Chondrocyte (in vitro differentiated cells): ENCODE measurements at places on chromosomes 7 and 10.

DNA sequence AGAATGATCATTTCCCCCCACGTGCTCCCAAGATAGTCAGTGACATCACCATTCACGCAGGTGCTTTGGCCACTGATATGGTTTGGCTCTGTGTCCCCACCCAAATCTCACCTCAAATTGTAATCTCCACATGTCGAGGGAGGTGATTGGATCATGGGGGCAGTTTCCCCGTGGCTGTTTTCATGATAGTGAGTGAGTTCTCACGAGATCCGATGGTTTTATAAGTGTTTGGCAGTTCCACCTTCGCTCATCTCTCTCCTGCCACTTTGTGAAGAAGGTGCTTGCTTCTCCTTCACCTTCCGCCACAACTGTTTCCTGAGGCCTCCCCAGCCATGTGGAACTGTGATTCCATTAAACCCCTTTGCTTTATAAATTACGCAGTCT, 205.4 kb upstream of the SH2B2 start:
- no peak for DNase-seq

- DNase-seq, result no peak
Measured at GRCh38 chr10:112741830-112742402, 208.1 kb upstream of the TCF7L2 start.

GRCh38 chr7:137850571-137850970, 3.8 kb upstream of the DGKI start:
- no peak for DNase-seq

- DNase-seq, result no peak
Measured at GRCh38 chr10:83522456-83522855, 616.9 kb upstream of the GHITM start.

- DNase-seq, result no peak
Measured at GRCh38 chr7:104327938-104328295, 486 bp upstream of the LHFPL3 start.

GRCh38 chr10:23980094-23980493, 228.8 kb upstream of the KIAA1217 start:
- DNase-seq, result no peak

GRCh38 chr10:70622981-70623844, 20.7 kb upstream of the PRF1 start:
- DNase-seq, result no peak

- DNase-seq, result peak; percentile 61
Measured at GRCh38 chr10:26647602-26648244, 49.8 kb upstream of the PDSS1 start.

- DNase-seq, result no peak
Measured at GRCh38 chr10:112615269-112615668, 168.3 kb downstream of the VTI1A start.

GRCh38 chr10:80322711-80323110, 33.3 kb upstream of the MAT1A start:
- DNase-seq, result no peak

DNA sequence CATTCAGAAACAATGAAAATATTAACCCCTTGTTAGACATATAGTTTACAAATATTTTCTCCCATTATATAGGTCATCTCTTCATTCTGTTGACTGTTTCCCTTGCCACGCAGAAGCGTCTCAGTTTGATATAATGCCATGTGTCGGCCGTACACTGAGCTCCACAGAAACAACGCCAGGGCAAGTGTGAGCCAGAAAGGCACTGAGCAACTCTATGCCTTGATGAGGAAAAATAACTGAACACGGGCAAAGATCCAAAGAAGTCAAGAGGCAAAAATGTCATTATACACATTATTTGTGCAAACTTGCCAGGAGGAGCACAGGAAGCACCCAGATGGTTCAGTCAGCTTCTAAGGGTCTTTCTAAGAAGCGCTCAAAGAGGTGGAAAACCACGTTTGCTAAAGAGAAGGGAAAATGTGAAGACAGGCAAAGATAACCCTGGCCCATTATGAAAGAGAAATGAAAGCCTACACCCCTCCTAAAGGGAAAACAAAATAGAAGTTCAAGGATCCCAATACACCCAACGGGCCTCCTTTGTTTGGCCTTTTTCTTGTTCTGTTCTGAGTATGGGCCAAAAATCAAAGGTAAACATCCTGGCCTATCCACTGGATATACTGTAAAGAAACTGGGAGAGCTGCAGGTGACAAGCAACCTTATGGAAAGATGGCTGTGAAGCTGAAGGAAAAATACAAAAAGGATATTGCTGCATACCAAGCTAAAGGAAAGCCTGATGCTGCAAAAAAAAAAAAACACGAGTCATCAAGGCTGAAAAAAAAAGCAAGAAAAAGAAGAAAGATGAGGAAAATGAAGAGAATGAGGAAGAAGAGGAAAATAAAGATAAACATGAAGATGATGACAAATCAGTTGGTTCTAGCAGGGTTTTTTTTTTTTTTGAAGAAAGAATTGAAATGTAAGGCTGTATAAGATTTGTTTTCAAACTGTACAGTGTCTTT, 15.5 kb downstream of the ARHGAP12 start:
- no peak for DNase-seq

GRCh38 chr10:110059925-110060324, 52.1 kb downstream of the ADD3 start:
- no peak for DNase-seq

DNA sequence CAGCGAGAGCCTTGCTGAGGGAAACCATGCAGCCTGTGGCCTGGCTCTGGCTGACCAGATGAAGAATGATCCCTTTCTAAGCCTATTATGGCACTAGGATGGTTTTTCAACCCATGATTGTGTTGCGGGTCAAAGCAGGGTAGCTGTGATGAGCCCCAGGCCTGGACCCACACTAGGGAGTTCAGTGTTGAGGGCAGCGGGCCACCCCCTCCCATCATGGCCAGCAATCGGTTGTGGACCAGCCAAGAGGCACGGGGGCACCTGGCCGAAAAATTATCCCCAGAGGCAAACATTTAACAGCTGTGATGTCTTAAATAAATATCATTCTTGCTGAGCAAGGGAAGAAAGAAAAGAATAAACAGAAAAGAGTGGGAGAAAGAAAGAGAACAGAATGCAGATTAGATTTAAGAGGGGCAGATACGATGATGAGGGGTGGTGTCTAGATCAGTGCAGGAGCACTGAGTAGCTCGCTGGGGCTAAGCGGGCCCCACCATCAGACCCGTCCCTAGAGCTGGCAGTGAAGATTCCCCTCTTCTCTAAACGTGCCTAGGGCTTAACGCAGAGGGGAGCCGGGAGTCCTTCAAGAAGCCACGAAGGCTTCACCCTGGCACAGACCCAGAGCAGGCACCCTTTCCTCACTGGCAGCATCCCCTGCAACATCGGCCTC, 82.7 kb downstream of the SLC37A3 start:
- DNase-seq, result no peak
